Dermis microvascular lymphatic vessel endothelial cell (primary cell): ENCODE measurements at places on chromosomes 4 and X. TPM values are rescaled to one million over a fixed set of nuclear protein-coding genes. Genes with fewer than 3 reads are reported as not detected.

PRRG1 gene
- total RNA-seq: 14.2 and 20.1 TPM in 2 replicates

TNMD gene
- not detected in 2 replicates for total RNA-seq

RTL5 gene
- 0.13 and 0.38 TPM in 2 replicates for total RNA-seq

MAGEA1 gene
- total RNA-seq: not detected in 2 replicates

ERVMER34-1 gene
- total RNA-seq: under 0.01 TPM in 2 replicates

AREG gene
- total RNA-seq: under 0.01 and 0.13 TPM in 2 replicates

C4orf46 gene
- total RNA-seq: 6.6 and 9.4 TPM in 2 replicates

GRCh38 chrX:16750136-16750535, 30.7 kb downstream of the SYAP1 start:
- DNase-seq: no peak

- DNase-seq: no peak
These were observed 55.7 kb downstream of the BTC start for GRCh38 chr4:74738464-74739143.

- DNase-seq: peak; percentile 30
These were observed 52.8 kb downstream of the RBM47 start for GRCh38 chr4:40576651-40577480.

- no peak for DNase-seq
These were observed 15.3 kb downstream of the PHEX start for GRCh38 chrX:22047468-22047867.

DNA sequence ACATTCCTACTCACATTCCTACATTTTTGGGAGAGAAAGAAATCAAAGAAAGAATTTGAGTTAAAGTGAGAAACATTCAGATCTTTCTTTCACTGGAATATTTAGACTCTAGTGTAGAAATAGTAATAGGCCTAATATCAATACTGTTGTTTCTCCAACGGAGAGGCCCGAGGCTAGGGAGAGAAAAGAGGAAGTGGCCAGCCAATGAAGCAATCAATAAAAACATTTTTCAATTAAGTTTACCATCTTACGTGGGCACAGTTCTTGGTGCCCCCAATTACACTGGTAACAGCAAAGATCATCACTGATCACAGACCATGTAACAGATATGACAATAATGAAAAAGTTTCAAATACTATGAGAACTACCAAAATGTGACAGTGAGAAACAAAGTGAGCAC, 281.4 kb downstream of the GPM6A start:
- no peak for DNase-seq

DNA sequence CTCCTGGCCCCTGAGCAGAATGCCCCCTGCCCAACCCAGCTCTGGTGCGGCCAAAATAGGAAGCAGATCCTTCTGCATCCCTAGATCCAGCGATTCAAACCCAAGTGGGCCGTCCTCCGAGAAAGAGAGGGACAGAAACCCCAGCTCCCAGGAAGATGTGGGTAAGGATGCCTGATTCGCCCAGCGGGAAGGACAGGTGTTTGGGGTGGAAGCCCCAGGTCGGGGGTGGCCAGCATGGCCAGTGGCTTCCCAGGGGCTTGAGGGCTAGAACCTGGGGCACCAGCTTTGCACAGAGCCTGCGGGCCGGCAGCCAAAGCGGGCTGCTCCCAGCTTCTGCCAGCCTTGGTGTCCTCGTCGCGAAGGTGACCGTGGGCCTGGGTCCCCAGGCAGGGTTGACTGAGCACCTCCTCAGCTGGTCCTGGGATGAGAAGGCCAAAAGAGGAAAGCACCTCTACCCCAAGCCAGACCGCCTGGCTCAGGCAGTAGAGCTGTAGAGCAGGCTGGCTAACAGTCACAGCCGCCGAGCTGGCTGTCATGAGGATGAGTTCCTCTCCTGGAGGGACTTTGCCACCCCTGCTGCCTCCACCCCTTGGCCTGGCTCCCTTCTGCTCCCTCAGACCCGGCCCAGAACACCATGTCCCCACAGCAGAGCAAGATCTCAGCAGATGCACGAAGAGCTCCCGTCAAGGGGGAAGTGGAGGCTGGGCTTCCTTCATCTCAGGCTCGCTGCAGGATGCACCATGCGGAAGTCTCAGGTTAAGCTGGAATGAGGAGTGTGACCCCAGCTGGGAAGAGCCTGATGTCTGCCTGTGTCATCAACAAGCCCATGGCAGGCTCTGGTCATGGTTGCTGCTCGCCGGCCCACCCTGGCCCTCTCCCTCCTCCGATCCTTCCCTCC, 59.9 kb downstream of the CPZ start:
- no peak for DNase-seq

DNA sequence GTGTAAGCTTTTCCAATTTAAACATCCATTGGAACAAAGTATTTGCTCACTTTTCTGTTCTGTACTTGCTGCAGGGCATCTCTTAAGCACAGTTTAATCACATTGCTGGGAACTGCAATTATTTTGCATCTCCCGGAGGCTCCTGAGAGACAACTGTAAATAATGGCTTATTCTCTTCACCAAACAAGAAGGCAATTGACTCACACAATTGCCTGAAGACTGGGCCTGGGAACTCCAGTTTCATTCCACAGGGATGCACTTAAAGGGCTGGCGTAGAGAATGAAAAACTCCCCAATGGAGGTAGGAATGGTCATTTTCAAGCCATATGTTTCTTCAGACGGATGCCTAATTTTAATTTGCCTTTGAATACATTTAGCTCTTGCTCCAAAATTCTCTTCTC, 29.5 kb downstream of the TFDP3 start:
- DNase-seq: no peak

DNA sequence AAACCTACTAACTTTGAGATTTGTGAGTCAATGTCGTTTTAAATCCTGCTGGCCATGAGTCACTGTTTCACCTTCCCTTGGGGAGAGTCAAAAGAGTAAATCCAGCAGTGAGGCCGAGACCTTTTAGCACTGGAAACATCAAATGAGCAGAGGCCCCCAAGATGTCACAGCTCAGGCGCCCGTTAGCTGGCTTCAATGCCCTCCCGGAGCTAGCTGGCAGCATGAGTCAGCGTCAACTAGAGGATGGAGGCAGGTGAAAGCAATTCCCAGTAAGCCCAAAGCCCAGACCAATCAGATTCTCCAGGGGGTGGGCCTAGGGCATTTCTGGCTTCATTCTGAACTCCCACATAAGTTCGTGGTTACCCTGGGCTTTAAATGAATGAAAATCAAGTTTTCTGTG, 170.9 kb downstream of the CLCN4 start:
- DNase-seq: no peak

GRCh38 chrX:70138622-70139021, 5.4 kb downstream of the IGBP1 start:
- DNase-seq: no peak

DNA sequence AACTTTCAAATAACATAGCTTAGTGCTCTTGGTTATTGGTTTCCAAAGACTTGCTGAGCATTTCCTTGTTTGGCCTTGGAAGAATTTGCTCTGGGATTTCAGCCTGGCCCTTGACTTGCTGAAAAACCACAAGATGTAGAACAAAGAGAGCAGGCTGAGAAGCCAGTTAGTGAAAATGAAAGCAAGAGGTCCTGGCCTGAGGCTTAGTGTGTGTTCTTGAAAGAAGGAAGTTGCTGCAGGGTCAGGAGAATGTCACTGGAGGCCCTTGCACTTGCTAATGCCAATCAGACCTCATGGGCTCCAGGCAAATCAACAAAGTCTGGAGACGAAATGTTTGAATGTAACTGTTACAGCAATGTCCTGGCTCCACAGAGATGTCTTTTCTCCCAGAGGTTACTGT, 79.4 kb downstream of the SYNPO2 start:
- DNase-seq: no peak

- DNase-seq: no peak
These were observed 618.6 kb downstream of the CENPC start for GRCh38 chr4:66926687-66927086.

DNA sequence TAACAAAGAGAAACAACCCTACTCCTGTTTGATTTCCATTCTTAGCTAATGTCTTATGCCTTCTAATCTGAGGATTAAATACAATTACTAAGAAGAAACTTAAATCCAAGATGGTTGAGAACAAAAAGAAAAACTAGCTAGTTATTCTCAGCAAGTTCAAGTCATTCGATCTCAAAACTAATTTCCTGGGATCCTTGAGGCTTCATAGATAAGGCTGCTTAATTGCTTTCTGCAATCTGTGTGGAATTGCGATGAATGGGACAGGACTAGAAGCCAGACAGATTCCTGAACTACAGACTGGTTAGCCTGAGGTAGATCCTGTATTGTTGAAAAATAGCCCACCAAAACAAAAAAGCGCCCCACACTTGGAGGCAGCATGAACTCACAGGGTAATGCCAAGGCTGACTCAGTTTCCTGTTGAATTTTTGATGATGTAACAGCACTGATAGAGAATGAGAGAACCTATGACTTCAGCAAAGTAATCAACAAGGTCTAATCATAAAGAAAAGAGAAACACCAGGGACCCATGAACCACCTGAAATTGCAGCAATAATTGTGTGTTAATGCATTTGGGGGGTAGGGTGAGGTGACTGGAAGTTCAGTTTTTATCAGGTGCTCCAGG, 33.9 kb downstream of the KLHL15 start:
- DNase-seq: peak; percentile 43

GRCh38 chrX:42276982-42277690, 353.8 kb upstream of the CASK start:
- DNase-seq: no peak
